Epithelial cell of alveolus of lung (primary cell): ENCODE measurements at places on chromosomes 6 and 20. TPM values are rescaled to one million over a fixed set of nuclear protein-coding genes. Genes with fewer than 3 reads are reported as not detected.

Gene FRMD1
- not detected in 2 replicates for total RNA-seq

Gene RNF182
- 2.2 and 5.3 TPM in 2 replicates for total RNA-seq

Gene TUBB1
- not detected in 2 replicates for total RNA-seq

Gene LKAAEAR1
- total RNA-seq, result not detected in 2 replicates

Gene BNIP5
- not detected in 2 replicates for total RNA-seq

Gene GLP1R
- total RNA-seq, result not detected in 2 replicates

Gene ZSCAN23
- 1.2 and 6.5 TPM in 2 replicates for total RNA-seq

Gene SLC22A2
- total RNA-seq, result not detected in 2 replicates

Gene SLC24A3
- total RNA-seq, result 0.39 and 0.64 TPM in 2 replicates

Gene RIMS4
- total RNA-seq, result not detected in 2 replicates

Gene SLC52A3
- total RNA-seq, result not detected in 2 replicates
